ENCODE measurements at places on chromosomes 12 and 14.
A peak's percentile ranks its signal among the peaks of the same experiment; 100 is the strongest.

- DNase-seq = peak; percentile 32
These were observed 645 bp downstream of the JDP2 start for GRCh38 chr14:75428230-75429104.

GRCh38 chr14:104048758-104049507 is 36.6 kb upstream of the ASPG start:
- DNase-seq = no peak

DNA sequence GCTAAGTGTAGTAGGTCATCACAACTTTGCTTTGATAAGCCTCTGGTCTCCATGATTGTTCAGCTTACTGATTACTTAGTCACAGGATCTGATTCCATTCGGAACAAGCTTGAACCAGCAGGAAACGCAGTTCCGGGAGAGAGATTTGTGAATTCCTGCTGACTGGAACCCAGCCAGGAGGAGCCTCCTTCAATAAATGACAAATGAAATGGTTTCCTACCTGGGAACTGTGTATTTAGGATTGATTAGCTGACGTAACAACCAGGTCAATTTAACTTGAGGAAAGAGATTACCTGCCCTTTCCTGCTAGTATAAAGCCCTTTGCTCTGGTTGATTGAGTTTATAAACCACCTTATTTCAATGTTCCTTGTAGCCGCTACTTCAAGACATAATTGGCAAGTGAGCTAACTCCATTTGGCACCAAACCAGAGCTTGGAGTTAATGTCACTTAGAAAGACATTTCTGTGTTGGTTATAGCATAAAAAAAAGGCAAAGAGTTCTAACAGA is 35.1 kb upstream of the KCNH3 start:
- DNase-seq = peak; percentile 38

- DNase-seq = no peak
These were observed 81.9 kb upstream of the PELI2 start for GRCh38 chr14:56036353-56036752.

DNA sequence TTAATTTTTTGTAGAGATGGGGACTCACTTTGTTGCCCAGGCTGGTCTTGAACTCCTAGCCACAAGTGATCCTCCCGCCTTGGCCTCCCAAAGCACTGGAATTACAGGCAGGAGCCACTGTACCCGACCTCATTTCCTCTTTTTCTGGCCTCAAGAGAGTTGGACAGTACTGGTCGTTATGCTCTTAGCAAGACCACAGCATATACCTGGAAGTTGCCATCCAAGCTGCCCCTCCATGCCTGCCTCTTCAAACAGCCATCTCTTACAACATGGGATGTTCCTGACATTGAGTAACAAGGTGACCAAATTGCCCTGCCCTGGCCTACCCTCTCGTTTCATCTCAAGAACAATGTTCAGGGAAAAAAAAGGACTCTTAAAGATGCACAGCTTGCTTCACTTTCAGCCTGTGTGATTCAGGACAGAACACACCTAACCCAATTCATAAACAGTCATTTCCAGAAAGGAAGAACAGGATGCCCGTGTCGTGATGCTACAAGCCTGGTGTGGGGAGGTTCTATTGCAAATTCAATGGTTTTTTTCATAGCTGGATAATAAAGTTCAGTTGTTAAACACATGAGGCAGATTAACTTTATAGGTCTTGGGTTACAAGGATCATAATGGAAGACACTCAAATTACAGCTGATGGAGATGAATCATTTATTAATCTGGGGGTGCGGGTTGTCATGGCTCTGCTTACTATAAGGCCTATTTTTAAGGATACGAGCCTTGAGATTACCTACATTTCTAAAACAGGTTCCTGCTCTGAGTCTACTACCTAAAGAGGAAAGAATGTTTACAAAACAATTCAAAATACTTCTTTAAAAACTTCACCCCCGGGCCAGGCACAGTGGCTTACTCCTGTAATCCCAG is 11.9 kb downstream of the GLTP start:
- no peak for DNase-seq

DNA sequence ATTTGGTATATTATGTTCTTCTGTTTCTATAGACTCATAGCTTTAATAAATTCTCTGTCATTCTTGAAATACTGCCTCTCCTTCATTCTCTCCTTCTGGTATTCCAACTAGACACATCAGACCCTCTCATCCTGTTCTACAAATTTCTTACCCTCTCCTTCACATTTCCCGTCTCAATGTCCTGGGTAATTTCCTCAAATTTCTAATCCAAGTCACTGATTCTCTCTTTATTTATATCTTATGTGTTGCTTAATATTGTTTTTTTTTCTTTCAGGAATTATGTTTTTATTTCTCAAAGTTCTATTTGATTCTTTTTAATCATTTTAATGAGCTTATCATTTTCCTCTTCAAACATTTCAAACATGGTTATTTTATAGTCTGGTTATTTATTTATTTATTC is 94.0 kb downstream of the RALGAPA1 start:
- DNase-seq = no peak

- DNase-seq = no peak
These were observed 43.1 kb upstream of the GTF2A1 start for GRCh38 chr14:81263777-81264410.

DNA sequence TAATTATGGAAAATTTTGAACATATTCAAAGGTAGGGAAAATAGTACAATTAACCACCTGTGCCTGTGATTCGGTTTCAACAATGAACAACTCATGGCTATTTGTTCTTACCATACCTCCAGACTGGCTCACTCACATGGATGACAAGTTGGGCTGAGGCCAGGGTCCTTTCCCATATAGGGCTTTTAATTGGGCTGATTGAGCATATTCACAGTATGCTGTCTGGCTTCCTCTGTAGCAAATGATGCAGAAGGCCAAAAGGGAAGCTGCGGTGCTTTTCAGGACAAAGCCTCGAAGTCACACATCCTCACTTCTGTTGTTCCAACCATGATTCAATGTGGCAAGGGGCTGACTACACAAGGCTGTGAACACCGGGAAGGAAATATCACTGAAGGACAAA is 297.5 kb upstream of the SLC16A7 start:
- DNase-seq = no peak

DNA sequence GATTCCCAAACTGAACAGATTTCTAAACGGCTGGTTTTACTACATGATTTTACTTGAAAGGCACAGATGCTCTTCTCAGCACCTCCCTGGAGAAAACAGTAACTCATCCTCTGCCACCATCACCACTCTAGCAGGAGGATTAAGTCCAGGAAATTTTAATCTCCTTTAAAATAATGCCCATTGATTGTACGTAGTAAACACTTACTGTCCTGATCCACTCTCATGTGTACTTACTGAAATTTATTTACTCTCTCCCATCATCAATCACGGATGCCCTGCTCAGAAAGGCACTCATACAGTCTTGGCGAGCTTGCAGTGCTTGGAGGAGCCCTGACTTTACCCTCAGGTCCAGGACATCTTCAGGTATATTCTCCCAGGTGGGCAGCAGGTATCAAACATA is 239.8 kb upstream of the EGLN3 start:
- DNase-seq = no peak

DNA sequence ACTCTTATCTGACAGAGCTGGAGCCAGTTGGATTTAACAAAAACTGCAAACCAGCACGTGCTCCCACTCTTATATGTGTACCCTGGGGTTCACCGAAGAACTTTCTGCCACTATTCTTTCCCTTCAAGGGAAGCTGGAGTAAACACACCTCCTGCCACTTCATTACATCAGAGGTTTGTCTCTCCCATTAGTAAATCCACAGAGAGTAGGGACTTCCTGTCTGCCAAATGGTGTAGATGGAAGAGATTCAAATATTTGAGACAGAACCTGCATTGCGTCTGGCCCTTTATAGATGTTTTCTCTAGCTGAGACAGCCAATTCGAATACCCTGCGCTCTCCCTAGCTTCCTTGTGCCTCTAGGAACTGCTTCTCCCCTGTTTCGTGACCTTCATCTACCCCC is 29.1 kb upstream of the AEBP2 start:
- no peak for DNase-seq

DNA sequence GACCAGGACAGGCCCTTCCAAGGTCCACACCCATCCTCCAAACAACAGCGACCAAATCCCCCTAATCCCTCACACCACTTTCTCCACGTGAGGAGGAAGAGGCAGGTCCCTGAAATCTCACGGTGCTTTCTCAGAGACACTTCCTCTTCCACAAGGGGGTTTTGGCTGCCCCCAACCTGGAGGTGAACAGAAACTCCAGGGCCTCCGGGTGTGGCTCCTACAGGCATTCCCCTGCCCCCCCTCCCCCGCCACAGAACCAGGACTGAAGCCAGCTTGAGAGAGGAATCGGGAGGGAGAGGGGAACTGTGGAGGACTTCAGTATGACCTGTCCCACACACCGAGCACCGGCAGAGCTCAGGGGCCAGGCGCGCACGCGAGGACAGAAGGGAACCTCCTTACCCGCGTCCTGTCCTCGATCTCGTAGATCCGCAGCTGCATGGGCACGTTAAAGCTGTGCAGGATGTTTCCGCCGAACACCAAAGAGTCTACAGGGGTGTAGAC is 60.2 kb downstream of the KDM2B start:
- DNase-seq = no peak

DNA sequence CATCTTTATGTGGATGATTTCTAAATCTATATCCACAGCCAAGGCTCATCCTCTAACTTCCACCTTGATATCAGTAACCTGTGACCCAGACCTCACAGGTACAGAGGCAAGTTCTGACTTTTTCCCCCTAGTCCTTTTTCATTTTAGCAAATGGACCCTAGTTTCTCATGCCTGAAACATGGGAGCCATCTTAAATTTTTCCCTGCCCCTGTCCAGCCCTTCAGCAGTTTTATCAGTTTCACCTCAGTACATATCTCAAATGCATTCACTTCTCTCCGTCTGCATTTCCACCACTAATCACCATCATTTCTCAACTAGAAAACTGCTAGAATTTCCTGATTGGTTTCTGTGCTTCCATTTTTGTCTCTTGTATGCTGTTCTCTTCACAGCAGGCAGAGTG is 79.3 kb downstream of the DIP2B start:
- no peak for DNase-seq

- peak; percentile 14 for DNase-seq
These were observed 74.3 kb upstream of the ARID2 start for GRCh38 chr12:45655186-45655585.

DNA sequence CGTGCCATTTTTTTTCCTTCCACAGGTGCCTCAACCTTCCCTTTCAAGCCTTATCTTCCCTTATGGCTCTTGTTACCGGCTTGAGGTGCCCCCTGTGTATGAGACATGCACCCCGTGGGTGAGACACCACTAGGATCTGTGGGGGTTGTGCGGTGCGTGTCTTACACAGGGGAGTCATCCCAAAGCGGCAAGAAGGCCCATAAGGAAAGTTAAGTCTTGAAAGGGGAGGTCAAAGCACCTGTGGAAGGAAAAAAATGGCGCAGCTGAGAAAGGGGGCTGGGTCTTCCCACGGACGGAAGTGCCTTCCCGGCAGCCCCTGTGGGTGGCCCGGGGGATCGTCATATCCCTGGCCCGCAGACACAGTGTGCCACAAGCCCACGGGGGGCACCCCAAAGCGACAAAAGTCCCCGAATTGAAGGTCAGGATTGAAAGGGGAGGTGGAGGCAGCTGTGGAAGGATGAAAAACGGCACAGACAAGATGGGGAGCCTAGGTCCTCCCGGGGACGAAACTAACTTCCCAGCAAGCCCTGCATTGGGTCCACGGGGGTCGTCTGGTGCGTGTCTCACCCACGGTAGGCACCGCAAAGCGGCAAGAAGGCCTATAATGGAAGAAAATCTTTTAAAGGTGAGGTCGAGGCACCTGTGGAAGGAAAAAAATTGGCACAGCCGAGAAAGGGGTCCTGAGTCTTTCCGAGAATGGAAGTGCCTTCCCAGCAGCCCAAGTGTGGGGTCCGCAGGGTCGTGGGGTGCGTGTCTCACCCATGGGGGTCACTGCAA is 273.3 kb downstream of the ALG10 start:
- no peak for DNase-seq

GRCh38 chr14:98218218-98218617 is 1053.8 kb downstream of the BCL11B start:
- DNase-seq = no peak

DNA sequence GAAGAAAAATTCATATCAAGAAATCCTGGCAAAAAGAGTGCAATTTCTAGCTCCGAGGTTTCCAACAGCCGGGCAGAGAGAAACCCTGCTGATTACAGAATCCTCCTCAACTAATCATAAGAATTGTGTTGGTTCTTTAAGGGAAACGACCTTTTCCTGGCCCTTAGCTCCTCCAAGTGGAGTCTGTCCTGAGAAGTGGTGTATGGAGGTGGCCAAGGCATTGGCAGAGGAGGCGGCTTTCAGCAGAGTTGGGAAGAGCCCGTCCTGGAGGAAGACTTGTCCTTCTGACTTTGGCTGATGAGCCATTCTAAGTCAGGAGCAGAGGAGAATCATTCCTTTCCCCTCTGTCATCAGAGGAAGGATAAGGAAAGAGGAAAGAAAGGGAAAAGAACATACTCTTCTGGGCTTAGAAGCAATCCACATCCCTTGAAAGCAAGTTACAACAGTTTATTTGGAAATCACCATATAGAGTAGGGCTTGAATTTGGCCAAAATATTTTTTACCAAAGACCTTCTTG is 46.5 kb upstream of the PTCSC3 start:
- no peak for DNase-seq

- no peak for DNase-seq
These were observed 41.9 kb downstream of the JDP2 start for GRCh38 chr14:75469606-75470237.

- no peak for DNase-seq
These were observed 28.0 kb downstream of the DAO start for GRCh38 chr12:108907839-108908351.

DNA sequence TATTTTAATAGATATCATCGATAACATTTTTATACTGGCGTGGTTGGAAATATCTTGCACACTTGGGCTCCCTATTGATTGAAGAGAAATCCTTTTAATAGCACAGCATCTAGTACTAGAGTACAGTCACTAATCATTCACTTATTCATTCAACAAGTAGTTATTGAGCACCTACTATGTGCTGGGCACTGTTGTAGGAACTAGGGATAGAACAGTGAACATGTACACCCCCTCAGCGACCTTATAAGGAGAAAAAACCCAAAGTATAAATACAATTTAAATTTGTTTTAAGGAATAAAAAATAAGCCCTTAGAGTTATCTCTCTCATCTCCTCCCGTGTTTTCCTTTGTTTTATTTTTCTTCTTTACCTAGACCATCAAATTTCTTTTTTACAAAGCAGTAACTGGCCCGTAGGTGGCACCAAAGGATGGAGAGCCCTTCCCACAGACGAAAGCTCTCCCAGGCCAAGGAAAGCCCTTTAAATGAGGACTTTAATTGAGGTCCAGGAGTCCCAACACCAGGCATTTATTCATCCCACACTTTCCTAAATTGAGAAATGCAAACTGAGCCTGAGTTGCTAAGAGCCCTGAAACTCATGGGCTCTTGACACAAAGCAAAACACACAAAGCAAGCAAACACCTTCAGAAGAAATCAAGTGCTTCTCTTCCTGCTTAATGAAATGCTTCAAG is 29.0 kb downstream of the PEBP1 start:
- peak; percentile 55 for DNase-seq

DNA sequence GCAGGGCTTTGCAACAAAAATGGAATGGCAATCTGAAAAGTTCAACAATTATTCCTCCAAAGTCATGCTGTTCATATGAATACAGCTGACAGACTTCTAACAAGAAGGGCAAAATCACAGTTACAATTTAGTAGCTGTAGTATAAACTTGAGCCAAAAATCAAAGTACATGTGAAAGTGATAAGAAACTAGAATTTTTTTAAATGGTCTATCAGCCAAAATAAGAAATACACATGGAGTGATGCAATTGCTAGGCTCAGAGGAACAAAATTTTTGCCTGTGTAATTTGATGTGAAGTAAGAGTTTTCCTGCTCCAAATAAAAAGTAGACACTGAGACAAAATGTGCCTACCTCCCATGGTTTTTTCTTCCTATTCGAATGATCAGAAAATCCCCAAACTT is 167.7 kb upstream of the CDKN3 start:
- DNase-seq = no peak

GRCh38 chr12:22101749-22102243 is 55.8 kb downstream of the CMAS start:
- no peak for DNase-seq
